Activated naive CD4-positive, alpha-beta T cell (primary cell): ENCODE measurements at places on chromosomes 16 and 17.
A peak's percentile ranks its signal among the peaks of the same experiment; 100 is the strongest.

DNA sequence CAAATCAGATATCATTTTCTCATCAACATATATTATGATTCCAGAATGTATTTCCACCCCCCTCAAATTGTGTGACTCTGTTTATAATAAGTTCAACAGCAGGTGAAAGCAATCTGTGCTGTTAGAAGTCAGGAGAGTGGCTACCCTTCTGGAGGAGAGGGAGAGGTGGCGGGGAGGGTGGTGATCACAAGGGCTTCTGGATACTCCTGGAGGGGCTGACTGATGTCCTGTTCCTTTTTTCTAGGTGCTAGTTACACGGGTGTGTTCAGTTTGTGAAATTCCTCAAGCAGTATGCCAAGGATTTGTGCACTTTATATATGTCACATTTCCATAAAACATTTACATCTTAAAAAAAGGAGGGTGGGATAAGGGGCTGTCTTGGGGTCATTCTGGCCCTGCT lies 119.1 kb downstream of the IRF8 start:
- DNase-seq: no peak

- DNase-seq: no peak
Observed at GRCh38 chr16:65392806-65393565, 271.1 kb upstream of the CDH11 start.

DNA sequence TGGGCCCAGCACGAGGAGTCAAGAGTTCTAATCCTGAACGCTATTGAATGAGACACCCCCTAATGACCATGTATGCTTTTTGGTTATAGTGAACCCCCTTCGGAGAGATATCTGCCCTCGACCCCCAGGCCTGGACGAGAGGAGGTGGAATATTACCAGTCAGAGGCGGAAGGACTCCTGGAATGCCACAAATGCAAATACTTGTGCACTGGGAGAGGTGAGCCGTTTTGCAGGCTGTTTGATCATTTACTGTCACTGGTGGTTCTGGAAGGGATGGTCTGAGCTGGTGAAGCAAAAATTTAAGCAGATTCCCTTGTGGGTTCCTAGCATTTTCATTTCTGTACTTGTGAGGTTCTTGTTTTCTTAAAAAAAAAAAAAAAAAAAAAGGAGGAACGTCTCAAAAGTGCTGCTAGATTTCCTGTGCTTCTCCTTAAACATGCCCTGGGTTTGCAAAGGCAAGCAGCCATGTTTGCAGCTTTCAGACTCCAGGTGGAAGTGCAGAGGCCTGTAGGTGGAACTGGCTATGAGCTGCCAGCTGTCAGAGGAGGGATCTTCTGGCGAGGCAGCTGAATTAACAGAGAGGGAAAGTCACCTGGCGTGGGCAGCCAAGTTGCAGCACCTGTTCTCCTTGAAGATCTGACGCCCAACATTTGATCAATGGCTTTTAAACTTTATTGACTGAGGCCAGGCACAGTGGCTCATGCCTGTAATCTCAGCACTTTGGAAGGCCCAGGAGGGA lies 3.5 kb downstream of the MARVELD3 start:
- DNase-seq: no peak

DNA sequence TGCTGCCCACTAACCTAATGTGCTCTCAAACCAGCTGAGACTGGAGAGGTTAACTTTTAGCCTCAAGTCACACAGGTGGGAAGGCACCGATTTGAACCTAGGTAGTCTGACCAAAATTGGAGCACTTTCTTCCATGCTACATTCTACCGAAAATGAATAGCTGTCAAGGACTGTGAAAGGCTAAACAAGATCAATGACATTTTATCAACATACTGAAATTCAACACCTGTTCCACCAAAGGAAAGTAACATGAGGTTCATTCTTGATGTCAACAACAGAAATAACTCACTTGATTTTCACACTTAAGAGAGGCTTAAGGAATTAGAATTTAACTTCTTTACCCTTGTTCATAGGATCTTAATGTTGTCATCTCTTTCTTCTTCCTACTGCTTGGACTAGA lies 284.4 kb upstream of the MON1B start:
- DNase-seq: no peak

DNA sequence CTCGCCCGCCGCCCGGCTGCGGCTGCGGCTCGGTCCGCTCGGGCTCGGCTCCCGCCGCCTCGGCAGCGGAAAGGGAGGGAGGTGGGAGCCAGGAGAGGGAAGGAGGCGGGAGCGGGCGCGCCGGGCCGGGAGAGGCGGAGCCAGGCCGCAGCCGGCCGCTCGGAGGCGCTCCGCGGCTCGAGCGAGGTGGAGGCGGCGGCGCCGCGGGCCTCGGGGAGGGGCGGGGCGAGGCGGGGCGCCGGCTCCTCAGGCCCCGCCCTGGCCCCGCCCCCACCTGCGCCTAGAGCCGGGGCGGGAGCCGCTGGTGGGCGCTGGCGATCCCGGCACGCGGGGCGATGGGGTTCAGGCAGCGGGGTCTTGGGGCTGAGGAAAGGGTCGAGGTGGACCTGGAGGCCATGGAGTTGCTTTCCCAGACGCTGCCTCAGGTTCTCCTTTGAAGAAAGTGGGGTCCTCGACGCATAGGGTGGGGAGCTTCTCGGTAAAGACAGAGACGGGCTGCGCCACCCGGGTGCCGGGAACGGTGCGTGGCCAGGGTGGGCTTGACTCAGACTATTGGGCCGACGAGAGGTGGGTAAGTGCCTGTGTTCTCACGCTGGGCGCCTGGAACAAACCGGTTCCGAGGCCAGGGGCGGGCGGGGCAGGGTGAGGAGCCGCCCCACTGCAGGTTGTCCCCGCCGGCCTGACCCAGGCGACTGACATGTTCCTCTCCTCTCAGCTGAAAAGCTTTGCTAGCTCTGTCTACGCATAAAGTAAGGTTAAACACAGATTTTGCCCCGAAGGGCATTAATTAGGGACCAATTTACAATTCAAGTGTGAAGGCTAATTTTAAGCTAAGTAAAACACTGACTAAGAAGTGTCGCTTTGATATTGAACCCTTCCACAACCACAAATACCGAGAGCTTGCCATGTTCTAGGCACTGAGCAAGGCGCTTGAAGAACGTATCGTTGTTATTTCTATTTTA lies at the start of gene CMTM4:
Gene CMTM4, minus strand, starts transcription at position 75 of the 962 bp plus-strand sequence. CDS start 218 bp downstream, outside the sequence.
- DNase-seq: peak; percentile 42

DNA sequence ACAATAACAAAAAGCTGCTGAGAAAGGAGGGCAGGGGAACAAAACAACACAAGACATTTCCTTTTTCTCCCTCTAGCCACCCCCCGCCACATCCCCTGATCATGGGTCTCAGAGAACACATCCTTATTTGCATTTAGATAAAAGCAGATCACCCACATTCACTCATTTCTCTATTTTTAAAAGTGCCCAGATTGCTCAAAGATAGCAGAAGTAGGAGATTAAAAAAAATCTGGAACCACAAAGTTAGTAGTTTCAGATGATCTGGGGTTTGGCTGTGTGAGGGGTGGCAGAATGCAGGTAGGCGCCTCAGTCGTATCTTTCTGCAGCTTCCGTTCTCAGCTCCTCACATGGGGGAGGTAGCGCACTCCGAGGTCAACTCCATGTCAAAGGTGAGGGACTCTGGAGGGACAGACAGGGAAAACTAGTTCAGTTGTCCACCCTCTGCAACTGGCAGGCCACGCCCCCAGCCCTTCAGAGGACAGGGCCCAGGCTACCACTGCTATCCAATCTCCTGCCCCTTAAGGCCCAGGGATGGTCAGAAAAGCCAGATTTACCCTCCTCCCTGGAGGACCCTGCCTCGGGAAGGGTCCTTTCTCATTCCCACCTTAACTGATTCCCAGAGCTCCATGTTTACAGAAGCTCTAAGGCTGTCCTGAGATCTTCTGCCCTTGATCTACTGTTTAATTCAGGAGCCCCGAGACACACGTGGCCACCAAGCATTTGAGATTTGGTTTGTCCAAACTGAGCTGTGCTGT lies 27.3 kb downstream of the STAT5A start:
- DNase-seq: peak; percentile 24

- no peak for DNase-seq
Observed at GRCh38 chr17:45265821-45266220, 3.9 kb upstream of the SPATA32 start.

DNA sequence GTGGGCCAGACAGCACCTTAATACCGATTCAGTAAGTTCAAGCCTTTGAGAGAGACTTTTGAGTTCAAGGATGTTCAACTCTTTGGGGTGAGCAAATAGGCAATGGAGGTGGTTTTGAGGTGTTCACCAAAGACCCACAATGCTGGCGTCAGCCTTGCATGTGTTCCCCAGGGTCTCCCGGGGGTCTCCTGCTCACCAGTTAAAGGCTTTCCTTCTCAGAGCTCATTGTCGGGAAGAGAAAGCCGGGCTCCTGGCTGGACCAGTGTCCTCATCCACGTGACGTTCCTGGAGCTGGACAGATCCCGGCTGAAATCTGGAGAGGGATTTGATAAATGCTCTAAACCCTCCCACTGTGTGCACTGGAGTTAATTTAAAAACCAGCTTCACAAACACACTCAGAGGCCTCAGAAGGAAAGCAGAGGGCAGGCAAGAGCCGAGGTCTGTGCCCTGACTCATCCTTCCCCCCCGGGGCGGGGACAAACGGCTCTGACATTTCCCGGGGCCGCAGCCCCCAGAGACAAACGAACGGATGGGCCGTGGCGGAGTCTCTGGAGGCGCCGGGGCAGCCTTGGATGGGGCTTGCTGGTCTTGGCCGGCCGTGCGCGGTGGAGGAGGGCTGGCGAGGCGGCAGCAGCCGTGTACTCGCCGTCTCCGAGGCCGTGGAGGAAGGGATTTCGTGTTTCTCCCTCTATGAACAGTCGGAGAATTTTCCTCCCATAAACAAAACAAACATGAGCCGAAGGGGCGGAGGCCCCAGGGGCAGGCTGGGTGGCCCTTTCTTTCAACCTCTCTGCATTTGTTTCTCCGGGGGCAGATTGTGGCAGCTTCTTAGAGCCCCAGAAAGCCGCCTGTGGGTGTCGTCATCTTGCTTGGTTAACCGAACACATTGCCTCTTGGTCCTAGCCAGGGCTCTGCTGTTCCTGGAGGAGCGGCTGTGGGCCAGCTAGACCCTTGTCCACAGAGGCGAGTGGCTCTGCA lies 94.2 kb downstream of the NTN1 start:
- peak; percentile 43 for DNase-seq

- no peak for DNase-seq
Observed at GRCh38 chr17:7496470-7497183, 12.5 kb downstream of the POLR2A start.

GRCh38 chr16:8713635-8714172 lies 39.3 kb downstream of the ABAT start:
- DNase-seq: no peak

- DNase-seq: no peak
Observed at GRCh38 chr17:38617074-38617860, 11.5 kb upstream of the SRCIN1 start.

- peak; percentile 36 for DNase-seq
Observed at GRCh38 chr17:20226814-20227482, 217.8 kb downstream of the SPECC1 start.

- DNase-seq: no peak
Observed at GRCh38 chr17:48996722-48997102, 473 bp upstream of the IGF2BP1 start.

- no peak for DNase-seq
Observed at GRCh38 chr16:12170103-12171040, 193.8 kb downstream of the SNX29 start.

DNA sequence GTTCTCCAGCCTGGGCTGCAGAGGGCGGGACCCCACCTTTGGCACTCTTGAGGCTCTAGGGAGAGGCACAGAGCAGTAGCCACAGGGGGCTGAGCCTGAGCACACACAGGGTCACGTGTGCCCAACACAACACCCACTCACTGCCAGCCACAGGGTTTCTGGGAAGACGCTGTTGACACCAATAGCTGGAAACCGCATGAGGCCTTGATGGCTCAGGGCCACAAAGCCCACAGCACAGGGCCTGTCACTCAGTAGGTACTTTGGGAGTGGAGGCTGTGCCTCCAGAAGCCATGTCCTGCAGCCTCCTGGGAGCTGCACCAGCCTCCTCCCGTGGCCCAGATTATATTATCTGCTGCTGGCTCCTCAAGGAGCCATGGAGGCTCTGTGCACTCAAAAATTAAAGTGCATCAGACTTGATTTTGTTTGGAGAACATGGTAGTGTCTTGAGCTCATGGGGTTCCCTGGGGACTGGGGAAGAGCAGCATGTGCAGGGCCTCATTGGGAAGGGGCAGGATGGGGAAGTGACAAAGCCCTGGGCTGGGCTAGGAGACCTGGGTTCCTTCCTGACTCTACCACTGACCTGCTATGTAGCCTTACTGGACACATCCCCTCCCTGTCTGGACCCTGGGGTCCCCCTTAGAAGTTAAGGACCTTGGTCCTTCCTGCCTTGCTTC lies 12.5 kb upstream of the SREBF1 start:
- peak; percentile 68 for DNase-seq

DNA sequence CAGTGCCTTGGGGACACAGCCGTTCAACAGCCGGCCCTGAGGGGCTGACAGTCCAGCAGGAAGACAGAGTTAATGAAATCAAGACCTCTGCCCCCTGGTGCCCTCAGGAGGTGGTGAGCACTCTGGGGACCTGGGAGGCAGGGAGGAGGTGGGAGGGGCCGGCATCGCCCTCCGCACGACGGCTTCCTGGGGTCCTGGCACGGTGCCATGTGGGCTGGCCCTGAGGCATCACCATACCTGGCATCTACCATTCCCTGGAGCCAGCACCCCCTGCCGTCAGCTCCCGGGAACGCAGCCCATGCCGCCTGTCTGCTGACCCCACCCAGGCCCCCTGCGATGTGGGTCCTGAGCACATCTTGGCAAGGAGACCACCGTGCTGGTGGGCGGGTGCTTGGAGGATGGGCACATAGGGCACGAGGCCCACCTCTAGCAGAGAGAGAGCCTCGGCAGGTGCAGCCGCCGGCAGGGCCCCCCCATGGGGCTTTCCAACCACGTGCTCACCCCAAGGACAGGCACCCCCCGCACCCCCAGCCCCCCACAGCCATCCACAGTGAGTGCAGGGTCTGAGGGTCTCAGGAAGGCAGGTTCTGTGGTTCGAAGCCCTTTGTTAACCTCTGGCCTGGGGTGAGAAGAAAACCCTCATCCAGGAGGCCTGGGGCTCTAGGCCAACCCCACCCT lies 52.5 kb downstream of the ZFPM1 start:
- peak; percentile 60 for DNase-seq

DNA sequence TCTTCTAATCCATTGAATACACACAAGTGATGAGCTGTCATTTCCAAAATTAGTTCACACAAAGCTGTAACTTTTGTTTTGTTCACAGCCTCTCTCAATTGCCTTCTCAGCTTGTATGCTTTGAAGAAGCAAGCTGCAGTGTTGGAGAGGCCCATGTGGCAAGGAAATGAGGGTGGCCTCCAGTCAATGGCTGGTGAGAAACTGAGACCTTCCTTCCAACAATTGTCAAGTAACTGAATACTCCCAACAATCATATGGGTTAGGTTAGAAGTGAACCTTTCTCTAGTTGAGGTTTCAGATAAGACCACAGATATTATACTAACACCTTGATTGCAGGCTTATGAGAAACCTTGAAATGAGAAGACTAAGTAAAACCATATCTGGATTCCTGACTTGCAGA lies 82.4 kb upstream of the SOX9 start:
- DNase-seq: no peak
